Lower lobe of right lung (tissue), 2 donors: ENCODE measurements at places on chromosomes 6 and 20. TPM values are rescaled to one million over a fixed set of nuclear protein-coding genes. Genes with fewer than 3 reads are reported as not detected.

Gene OGFRL1
- 26.9 TPM for total RNA-seq

Gene IL17A
- not detected for total RNA-seq

Gene OPRL1
- total RNA-seq = 2.6 TPM

- H3K27ac ChIP-seq = no peak overlapping the region
- H3K27me3 ChIP-seq = no peaks in the 10 kb centered on the region
- H3K4me1 ChIP-seq = peaks cover 5% of the 10 kb centered on the region
- no peak for DNase-seq
- H3K4me3 ChIP-seq = no peak overlapping the region
These were observed 8.9 kb downstream of the GSS start for GRCh38 chr20:34946661-34947060.

Gene CPXM1
- total RNA-seq = 10.2 TPM

- no peaks in the 10 kb centered on the region for H3K27me3 ChIP-seq
- no peak overlapping the region for H3K4me3 ChIP-seq
- H3K4me1 ChIP-seq = peaks cover 73% of the 10 kb centered on the region
- no peak for DNase-seq
These were observed 23.9 kb downstream of the RALY start for GRCh38 chr20:34017610-34018009.

- peaks cover 12% of the 10 kb centered on the region for H3K4me1 ChIP-seq
- H3K27me3 ChIP-seq = no peaks in the 10 kb centered on the region
- no peak for DNase-seq
- no peaks in the 10 kb centered on the region for H3K36me3 ChIP-seq
- H3K4me3 ChIP-seq = no peak overlapping the region
These were observed 175.6 kb downstream of the PHACTR1 start for GRCh38 chr6:12892151-12892550.

DNA sequence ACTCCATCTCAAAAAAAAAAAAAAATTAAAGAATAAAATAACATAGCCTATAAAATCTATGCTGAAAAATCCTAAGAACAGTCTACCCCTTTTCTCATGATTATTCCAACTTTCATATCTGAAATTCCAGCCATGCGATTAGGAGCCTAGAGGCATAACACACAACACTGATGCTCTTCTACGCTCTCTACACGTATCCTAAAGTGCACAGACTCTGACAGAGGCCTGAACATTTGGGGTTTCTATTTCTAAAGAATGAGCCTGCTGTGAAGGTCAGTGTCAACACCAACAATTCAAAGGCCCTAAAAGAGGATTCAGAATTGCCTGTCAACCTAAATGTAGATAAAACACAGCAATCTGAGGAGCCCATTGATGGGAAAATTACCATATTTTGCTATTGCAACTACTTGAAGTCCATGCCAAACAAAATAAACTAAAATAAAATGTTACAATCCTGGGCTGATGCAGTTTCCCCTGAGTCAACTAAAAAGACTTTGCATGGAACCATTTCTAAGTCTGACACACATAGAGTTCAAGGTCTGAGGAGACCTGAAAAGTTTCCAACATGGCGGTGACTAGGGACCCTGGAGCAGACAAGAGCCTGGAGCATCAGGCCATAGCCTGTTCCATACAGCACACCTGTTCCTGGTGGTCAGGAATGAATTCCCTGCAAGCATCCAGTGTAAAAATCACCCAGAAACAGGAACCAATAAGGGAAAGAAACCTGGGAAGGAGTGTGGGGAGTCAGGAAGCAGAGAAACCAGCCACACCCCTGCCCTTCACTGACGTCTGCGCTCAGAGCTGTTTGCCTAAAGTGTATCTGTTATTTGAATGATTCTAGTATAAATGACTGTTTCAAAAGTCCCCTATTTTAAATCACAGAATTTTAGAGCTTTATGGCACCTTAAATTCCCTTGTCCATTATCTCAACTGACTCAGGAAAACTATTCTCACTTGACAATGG, 11.8 kb downstream of the NINL start:
- no peak for DNase-seq
- H3K27ac ChIP-seq = no peak overlapping the region
- H3K4me3 ChIP-seq = no peak overlapping the region
